ENCODE measurements at places on chromosomes 2 and 18.
A peak's percentile ranks its signal among the peaks of the same experiment; 100 is the strongest.

- no peak for DNase-seq
Observed at GRCh38 chr2:234958746-234959395, 7.1 kb downstream of the SH3BP4 start.

DNA sequence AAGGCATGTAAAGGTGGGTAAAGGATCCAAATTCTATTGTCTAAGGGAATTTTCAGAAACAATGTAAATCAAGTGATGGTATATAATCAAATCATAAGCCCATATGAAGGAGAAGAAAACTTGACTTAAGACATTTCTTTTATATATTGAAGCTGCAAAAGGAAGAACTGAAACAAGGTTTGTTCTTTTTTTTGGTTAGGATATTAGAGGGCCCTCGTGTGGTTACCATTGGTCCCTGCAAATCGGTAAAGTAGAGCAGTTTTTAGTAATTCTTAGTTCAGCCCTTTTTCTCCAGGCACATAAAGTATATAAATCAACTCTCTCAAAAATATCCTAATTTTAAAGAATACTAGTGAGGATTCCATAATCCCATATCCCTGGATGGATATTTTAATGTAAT is 105.6 kb upstream of the STK17B start:
- peak; percentile 40 for DNase-seq

GRCh38 chr2:12948231-12948960 is 231.7 kb downstream of the TRIB2 start:
- no peak for DNase-seq

DNA sequence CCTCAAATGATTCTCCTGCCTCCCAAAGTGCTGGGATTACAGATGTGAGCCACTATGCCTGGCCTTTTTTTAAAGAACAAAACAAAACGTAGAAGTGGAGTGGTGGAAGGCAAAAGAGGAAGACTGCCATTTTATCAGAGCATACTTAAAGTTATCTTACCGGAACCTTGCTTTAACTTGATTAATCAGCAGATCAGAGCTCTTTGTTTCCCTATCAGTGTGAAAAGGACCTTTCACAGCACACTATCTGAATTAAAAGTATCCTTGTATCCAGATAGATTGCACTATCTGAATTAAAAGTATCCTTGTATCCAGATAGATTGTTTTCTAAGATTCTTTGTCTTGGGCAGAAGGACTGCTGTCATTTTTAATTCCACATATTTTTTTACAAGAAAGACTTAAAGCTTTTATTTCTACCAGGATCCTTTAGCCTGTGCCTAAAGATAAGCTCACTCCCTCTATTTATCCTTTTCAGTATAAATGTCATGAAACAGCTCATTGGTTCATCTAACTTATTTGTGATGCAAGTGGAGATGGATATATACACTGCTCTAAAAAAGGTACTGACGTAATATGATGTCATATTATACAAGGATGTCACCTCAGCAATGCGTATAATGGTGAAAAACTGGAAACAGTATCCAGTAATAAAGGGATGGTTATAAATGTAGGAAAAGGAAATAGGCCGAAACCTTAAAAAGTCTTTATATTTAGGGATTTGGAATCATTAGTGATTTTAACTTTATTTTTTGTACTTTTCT is 17.8 kb downstream of the GMCL1 start:
- DNase-seq, result no peak

DNA sequence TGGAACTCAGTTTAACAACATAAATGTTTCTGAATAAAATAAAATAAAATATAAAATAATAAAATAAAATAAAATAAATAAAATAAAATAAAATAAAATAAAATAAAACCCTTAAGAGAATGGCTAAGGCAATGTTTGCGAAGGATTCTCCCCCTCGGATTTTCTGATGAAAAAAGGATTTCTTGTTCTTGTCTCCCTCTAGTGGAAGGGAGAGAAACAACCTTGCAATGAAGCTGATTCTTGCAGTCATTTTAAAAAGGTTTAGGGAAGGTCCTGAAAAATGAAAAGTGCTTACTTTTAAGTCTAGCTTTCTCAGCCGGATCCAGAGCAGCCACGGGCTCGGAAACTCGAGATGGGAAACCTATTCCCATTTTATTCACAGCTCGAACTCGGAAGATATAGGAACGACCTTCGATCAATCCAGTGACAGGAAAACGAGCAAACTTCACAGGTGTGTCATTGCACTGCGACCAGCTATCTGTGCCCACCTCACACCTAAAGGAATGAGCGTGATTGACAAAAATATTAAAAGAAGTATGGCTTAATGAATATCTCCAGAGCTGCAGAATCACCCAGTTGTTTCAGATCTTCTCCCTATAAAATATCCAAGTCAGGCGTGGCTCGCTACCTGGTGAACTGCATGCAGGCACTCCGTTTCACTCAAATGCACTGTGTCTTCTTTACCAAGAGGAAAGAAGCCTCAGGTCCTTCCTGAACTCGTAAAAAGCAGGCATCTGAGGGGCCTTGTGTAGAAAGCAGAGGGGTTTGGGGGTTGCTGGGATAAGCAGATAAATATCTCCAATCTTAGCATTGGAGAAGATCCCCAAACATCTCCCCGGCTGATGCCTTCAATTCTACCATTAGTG is 68.1 kb downstream of the MYOM1 start:
- DNase-seq, result peak; percentile 66

GRCh38 chr2:111972955-111973565 is 74.7 kb downstream of the MERTK start:
- no peak for DNase-seq

DNA sequence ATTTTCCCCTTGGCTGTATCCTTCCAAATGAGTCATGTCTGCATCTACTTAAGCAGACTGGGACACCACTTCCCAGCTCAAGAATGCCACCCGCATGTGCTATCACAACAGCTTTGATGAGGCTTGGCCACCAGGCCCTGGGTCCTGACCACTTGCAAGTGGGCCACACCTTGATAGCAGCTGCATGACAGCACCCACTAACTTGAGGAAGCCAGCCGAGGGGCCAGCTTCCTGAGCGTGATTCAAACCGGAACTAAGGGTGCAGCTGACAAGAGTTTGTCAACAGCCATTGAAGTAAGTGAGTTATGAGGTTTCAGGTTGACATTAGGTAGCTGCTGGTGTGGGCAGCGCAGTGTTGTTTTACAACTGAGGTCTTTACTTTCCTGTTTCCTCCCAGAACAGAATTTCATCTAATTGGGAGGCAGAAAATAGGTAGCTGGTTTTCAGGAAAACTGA is 54.4 kb downstream of the EPHA4 start:
- DNase-seq, result peak; percentile 19

DNA sequence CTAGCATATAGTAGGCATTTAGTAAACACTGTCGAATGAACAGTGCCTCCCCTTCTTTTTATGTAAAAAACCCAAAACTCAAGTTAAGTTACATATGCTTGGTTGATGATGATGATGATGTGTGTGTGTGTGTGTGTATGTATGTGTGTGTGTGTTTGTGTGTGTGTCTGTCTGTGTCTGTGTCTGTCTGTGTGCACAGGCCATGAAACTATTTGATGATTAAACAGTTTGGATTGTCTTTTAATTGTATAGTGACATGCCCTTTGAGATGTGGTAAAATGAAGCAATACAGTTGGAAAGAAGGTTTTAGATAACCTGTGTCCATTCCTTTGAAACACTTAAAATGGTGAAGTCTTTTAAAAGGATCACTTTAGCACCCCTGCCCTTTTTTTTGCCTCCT is 105.6 kb downstream of the MAP4K4 start:
- no peak for DNase-seq

- DNase-seq, result no peak
Observed at GRCh38 chr2:127053731-127054603, 53.0 kb downstream of the BIN1 start.

- DNase-seq, result no peak
Observed at GRCh38 chr2:43305517-43305916, 79.1 kb upstream of the ZFP36L2 start.

DNA sequence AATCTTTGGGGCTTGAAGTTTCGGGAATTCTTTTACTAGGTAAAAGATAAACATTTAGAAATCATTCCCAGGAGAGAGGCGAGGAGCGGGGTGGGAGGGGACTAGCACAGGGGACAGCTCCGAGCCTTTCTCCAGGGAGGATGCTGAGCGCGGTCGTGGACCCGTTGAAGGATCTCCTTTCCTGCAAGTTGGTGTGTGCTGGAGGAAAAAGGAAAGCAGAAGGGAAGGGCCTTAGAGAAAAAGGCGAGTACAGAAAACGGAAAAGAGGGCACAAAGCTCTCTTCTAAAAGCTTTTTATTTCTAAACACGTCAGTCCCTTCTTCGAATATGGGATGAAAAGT is 640 bp downstream of the SLC39A6 start:
- DNase-seq, result no peak

GRCh38 chr18:10343778-10344177 is 110.7 kb upstream of the APCDD1 start:
- DNase-seq, result no peak

- DNase-seq, result no peak
Observed at GRCh38 chr2:50042771-50043170, 888.5 kb upstream of the FSHR start.

DNA sequence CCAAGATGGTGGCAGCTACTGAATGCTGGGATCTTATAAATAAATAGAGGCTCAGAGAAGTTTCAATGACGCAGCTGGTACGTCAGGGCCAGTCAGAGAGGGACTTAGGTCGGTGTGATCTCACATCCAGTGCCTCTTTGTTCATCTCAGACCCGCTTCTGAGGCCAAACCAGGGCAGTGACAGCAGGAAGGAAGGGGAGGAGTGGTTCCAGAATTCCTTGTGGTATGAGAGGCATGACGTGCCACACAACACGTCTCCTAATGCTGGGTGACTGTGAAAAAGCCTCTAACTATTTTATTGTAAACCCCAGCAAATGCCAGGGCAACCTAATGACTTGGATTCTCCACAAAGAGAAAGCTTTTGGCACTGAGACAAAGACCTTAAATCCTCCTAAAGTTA is 423.3 kb downstream of the LPIN1 start:
- DNase-seq, result no peak

GRCh38 chr18:8562070-8562469 is 47.2 kb upstream of the RAB12 start:
- no peak for DNase-seq

GRCh38 chr2:147521936-147522335 is 322.9 kb upstream of the ACVR2A start:
- no peak for DNase-seq

- DNase-seq, result no peak
Observed at GRCh38 chr2:11466307-11467128, 557 bp upstream of the E2F6 start.
